ENCODE measurements at places on chromosomes 4 and X.

DNA sequence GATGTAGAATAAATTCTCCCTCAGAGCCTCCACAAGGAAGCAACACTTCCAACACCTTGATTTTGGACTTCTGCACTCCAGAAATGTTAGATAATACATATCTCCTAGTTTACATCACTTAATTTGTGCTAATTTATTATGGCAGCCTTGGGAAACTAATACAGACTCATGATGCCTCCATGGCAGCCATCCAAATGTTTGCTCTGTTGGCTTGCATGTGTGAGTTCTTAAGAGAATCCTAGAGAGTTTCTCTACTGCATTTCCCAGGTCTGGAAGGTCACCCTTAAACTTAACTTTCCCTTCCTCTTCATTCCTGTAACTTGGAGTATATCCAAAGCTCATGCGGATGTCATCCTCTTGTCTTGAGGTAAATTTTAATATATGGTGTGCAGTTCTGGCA, 956.1 kb downstream of the ADGRL3 start:
- no peak for DNase-seq

DNA sequence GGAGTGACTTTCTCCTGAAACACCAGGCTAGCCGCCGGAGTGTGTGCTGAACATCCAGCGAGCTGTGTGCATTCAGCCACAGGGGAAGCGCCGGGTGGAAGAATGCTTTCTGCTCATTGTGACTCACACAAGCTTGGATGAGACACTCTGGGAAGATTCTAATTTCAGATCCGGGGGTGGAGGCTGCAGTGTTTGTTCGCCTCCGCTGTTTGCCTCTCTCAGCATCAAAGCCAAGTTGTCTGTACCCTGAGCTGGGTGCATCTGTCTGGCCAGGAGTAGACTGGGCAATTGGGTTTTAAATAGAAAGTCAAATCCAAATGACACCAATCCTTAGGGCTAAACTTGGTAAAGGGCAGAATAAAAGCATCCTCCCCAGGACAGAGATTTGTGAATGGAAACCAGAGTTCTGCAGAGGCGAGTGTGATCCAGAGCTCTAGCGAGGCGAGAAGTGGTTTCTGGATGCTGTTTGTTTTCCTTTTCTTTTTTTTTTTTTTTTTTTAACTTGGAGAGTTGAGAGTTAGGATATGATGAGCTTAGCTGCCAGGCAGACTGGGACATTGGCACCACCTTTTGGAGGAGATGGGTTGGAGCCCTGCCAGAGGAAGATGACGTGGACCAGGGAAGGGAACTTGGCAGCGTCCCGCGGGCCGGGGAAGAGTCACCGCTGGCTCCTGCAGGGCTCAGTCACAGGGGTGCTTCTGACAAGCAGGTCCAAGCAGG, 196.0 kb upstream of the PSAPL1 start:
- no peak for DNase-seq

DNA sequence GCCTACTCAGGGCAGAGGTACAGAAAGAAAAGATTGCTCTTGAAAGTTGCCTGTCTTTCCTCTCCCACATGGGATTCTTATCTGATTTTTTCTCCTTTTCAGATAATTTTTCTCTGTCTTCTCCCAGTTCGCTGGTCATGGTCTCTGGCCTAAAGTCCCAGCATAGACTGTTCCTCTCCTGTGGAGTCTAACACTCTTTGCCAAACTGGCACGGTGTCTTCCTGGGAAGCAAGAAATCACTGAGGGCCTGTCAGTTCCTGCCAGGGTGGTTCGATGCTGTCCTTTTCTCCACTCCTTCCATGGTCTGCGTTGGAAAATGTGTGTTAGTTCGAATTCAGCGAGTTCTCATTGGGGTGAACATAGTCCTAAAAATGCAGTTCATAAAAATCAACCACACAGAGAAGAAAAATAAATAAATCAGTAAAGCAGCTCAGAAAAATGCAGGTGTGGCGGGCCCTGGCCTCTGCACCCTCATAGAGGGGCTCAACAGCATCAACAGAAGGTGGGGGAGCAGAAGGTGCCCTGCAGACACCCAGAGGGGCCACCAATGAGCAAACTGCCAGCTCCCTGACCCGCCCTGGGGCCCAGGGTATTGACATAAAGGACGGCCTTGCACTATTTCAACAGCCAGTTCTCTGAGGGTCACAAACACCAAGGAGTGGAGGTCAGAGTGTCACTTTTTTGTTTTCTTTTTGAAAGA, 2.1 kb downstream of the RGN start:
- DNase-seq, result no peak

GRCh38 chrX:66024092-66024467, 15.8 kb downstream of the VSIG4 start:
- DNase-seq, result no peak

- DNase-seq, result no peak
Measured at GRCh38 chr4:93633721-93634120, 194.8 kb upstream of the ATOH1 start.

DNA sequence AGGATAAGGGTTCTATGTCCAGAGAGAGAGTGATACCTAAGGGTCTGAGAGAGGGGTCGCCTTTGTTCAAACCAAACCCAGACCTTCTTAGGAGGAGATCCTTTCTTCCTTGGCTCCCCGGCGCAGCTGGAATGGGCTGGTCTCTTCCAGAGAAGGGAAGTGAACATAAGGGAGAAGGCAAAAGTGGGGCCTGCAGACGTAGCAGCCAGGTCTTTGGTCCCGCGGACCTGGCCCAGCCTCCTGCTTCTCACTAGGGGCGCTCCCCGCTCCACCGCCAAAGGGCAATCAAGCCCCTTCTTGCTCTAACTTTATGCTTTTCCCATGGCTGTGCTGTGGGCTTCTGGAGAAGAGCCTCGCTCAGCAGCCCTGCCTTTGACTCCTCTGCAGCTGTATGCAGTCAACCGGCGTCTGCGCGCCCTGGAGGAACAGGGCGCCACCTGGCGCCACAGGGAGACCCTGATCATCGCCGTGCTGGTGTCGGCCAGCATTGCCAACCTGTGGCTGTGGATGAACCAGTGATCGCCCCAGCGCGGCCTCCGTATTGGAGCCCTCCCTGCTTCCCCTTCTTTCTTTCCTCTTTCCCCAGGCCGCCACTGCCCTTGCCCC, 6.5 kb downstream of the FATE1 start:
- DNase-seq, result no peak

DNA sequence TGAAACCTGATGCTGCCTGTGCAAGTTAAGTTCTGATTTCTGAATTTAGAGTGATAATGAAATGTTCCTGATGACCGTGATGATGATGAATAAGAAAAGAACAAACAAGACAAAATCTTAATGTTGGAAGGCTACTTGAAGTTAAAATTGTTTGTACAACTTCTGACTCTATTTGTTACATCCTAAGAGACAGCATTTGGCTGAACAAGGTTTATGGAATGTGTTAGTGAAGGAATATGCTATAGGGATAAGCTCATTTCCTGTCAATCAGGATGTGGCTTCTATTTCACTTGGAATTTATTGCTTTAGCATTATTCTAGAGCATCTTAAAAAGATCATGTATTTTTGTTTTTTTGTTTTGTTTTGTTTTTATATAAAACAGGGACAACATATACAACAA, 267.5 kb downstream of the FAT4 start:
- no peak for DNase-seq

DNA sequence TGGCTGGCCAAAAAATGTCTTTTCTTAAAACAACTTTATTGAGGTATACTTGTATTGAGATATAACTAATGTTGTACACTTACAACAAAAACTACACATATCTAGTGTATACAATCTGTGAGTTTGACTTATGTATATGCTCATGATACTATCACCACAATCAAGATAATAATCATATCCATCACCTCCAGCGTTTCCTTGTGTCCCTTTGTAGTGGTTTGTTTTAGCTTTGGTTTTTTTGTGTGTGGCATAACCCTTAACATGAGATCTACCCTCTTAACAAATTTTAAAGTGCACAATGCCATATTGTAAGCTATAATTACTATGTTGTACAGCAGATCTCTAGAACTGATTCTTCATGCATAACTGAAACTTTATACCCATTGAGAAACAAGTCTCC, 13.4 kb upstream of the PCSK1N start:
- DNase-seq, result no peak

DNA sequence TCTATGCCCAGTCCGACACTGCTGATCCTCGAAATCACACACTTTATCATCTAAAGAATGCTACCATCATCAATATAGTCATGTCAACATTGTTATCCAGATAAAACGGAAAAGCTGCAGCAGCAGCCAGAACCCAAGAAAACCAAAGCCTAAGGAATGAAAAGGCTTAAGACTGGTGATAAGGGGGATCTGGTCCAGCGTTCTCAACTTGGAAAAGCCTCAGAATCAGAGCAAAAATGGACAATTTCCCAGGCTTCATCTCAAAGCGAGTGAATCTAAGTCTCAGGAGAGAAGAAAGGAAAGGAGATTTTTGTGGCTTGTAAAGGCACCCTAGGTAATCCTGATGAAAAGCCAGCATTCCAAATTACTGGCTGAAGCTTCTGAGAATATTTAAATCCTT, 8.2 kb downstream of the ZNF518B start:
- DNase-seq, result no peak

- no peak for DNase-seq
Measured at GRCh38 chr4:168664242-168664891, 167.5 kb downstream of the PALLD start.

DNA sequence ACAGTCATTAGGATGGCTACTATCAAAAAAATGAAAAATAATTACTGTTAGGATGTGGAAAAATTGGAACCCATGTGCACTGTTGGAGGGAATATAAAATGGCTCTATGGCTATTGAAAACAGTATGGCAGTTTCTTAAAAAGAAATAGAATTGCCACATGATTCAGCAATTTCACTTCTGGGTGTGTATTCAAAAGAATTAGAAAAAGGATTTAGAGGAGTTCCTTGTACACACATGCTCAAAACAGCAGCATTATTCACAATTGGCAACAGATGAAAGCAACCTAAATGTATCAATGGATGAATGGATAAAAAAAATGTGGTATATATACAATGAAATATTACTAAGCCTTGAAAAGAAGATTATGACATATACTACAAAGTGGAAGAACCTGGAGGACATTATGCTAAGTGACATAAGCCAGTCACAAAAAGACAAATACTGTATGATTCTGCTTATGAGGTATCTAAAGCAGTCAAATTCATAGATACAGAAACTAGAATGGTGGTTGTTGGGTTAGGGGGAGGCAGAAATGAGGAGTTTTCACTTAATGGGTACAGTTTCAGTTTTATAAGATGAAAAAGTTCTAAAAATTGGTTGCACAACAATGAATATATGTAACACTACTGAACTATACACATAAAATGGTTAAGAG, 123.2 kb downstream of the ELOVL6 start:
- no peak for DNase-seq

GRCh38 chrX:18377796-18378195, 23.3 kb upstream of the SCML2 start:
- DNase-seq, result no peak

DNA sequence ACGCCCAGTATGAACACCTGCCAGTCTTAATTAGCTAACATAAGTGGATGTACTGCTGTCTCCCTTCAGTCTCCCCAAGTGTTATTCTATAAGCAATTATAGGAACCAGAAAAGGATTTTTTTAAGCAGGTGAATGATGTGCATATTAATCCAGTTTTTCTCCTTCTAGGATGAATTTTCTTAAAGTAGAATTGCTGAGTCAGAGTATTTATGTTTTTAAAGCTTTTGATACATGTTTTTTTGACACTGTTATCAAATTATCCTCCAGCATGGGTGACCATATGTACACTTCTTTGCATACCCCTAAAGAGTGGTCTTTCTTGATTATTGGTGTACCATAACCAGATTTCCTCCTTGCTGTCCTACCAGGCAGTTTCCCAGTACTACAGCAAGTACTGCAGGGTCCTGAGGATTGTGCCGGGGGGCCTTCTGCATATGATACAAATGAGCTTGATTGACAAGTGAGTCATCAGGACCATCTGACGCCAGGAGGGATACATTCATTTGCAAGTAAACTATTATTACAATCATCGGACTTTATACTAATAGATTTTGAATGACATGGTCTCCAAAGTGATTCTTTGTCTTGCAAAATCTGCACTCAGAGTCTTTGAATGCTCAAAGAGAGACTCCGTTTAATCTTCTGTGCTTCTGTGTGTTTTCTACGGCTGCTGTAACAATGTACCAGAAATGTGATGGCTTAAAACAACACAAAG, 10.7 kb upstream of the PCYT1B start:
- no peak for DNase-seq

DNA sequence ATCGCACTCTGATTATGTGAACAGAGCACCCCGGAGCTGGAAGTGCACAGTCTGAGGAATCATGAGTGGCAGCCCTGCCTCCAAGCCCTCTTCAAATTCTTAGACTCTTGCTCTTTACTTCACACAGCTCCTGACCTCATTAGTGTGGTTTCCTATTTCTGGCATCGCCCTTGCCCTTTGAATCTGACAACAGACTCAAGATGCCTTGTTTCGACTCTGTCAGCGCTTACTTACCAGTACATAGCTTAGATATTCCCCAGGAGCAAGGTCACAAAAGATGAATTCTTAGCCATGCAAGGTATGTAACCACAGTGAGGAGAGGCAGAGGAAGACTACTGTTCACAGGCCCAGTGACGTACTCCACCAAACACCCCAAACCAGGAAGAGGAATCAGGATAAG, 167.2 kb downstream of the KDR start:
- DNase-seq, result no peak

GRCh38 chr4:58760737-58761136, 1650.6 kb upstream of the IGFBP7 start:
- DNase-seq, result no peak

GRCh38 chr4:59387759-59388758, 1812.1 kb upstream of the ADGRL3 start:
- peak; percentile 7 for DNase-seq
